ENCODE measurements at places on chromosomes 5 and 9.

DNA sequence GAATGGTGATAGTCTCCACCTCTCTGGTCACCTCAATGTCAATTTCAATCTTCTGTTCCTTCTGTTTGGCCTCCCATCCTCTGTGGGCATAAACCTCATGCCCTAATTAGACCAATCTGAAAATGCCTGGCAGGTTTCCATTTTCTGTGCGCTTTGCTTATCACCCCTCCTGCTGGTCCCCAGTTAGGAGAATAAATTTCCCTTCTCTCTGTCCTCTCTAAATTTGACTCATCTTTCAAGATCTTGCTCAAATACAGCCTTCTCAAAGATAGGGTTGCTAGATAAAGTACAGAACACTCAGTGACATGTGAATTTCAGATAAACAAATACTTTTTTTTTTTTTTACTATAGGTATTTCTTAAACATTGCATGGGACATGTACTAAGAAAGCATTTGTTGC lies 69.4 kb upstream of the CD180 start:
- DNase-seq = no peak

GRCh38 chr9:120677965-120678364 lies 36.3 kb downstream of the MEGF9 start:
- DNase-seq = no peak

DNA sequence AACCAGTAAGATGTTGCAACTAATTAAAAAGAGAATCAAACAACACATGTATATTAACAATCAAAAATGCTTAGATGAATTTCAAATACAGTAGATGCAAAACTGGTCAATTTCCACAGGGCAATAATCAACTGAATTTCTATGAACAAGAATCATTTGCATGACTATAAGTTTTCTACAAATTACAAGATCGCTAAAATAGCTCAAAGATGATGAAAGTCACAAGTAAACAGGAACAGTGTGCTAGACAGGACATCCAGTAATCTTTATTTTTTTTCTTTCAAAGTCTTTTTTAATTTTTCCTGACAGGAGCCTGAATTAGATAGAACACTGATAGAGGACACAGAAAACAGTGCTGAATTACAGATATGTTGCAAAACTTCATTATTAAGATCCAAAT lies 608.2 kb upstream of the DAB2 start:
- no peak for DNase-seq

DNA sequence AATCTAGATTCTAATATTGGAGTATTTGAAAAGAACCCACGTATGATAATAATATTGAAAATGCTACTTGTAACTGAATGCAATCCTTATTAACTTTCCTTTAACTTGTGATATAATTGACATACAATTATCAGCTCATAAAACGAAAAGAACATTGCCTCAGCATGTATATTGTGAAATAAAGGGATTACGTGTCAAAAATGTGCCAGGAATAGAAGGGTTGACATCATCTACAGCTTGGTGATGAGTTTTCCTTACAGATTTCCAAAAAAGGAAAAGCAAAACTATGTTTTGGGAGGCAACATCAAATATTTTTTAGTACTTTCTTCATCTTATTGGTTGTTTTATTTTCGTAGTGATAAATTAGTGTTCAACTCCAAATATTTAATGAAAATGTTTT lies 266.0 kb upstream of the PTGER4 start:
- peak; percentile 35 for DNase-seq

GRCh38 chr5:147913786-147914185 lies 7.4 kb upstream of the C5orf46 start:
- no peak for DNase-seq

DNA sequence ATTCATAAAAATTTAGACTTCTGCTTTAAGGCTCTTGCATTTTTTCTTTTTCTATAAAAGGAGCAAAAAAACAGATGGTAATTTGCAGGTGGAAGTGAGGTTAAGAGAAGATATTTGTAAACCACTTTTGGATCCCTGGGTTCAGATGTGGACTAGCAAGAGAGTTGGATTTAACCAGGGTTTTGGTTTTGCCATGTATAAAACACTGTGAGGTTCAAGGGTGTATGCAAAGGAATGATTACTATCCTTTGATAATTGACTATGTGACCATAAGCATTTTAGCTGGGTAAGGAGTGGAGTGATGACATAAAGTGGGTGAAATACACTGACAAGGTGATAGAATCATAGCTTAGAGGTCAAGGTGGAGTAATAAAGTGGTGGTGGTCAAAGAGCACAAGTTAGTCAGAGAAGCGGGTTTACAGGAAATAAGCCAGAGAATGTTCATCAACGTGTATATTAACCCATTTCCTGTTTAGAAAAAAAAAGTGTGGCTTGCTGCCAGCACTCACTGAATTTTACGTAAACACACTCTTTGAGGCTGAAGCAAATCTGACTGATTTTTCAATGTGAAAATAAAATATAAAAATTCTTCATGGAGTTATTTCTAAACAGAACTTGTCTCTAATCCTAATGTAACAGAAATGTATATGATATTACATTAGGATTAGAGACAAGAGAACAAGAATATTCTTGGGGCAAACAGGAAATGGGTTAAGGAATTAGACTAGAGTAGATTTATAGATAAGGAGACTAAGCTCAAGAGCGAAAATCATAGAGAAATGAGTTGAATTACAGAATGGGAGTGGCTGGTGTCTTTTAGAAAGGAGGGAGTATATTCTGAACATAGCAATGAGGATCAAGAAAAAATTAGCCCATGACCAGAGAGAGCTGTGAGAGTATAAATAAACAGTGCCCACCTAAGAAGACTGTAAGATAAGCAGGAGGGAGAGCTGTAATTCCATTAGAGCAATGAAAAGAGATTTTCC lies 74.5 kb downstream of the CDKN2A start:
- DNase-seq = peak; percentile 66

GRCh38 chr5:126852841-126853271 lies 75.9 kb downstream of the LMNB1 start:
- no peak for DNase-seq

DNA sequence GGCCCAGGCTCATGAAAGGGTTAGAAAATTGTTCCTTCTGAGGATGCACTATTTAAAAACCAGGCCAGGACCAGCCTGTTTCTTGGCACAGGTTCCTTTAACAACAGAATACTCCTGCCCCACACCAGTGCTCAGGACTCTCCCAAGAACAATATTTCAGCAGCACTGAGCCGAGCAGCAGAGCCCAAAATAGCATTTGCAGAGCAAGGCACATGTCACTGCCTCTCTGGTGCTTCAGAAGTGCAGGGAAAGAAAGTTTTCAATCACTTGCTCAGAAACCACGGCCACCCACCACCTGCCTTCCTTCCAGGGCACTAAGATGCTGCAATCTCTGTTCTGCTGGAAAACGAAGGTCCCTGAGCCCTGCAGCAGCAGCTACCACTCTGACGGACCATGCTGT lies 77.6 kb downstream of the SIL1 start:
- DNase-seq = no peak

Measured in AG10803 (cell line).